ENCODE measurements at places on chromosomes 7 and 10. TPM values are rescaled to one million over a fixed set of nuclear protein-coding genes. Genes with fewer than 3 reads are reported as not detected.

DNA sequence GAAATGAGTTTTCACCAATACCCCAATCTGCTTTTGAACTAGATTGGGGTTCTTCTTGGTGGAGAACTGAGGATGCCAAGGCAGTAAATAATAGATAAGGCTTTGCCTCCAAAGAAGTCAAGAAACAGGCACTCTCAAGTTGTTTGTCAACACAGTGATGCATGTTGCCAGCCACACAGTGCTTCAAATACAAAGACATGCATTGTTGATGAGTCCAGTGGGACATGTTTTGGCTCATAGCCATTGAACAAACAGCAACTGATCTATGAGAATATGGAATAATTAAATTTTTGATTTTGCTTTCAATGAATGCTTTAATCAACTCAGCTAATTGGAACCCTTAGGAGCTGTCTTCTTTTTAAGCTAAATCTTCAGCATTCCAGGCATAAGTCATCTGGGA is 346.4 kb downstream of the THSD7A start:
- H3K4me3 ChIP-seq, result no peak overlapping the region
- no peak overlapping the region for H3K27ac ChIP-seq
- no peaks in the 10 kb centered on the region for H3K36me3 ChIP-seq
- no peaks in the 10 kb centered on the region for H3K4me1 ChIP-seq
- H3K27me3 ChIP-seq, result no peaks in the 10 kb centered on the region

DNA sequence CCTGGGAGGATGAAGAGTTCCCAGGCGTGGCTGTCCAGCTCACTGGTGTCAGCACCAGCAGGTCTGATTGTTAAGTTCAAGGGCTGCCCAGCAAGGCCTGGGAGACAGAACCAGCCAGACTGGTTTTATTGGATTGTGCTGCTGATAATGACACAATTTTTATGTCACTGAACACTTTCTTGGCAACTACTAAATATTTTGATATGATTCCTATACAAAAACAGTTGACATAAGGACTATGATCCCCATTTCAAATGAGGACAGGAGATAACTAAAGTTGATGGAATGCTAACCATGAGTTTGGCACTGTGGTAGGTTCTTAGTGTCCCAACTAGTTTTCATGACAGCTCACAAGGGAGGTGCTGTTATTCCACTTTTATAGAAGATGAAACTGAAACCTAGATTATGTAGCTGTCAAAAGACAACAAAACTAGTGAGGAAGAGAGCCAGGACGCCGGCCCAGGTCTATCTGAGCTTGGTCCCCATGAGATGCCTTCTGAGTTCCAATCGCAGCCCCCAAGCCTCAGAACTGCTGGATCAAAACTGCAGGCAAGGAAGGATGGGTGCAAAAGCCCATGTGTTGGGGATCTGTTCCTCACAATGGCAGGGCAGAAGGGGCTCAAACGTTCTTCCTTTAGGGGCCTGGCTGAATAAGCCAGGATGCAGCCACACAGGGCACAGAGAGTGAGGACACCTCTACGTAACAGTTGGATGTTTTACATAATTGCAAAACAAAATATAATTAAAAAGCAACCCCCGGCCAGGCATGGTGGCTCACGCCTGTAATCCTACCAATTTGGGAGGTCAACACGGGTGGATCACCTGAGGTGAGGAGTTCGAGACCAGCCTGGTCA is 52.8 kb downstream of the COBL start:
- H3K36me3 ChIP-seq, result no peaks in the 10 kb centered on the region
- no peak overlapping the region for H3K27ac ChIP-seq
- H3K4me1 ChIP-seq, result no peaks in the 10 kb centered on the region
- DNase-seq, result no peak

- H3K4me3 ChIP-seq, result no peak overlapping the region
- H3K4me1 ChIP-seq, result peaks cover 16% of the 10 kb centered on the region
- H3K36me3 ChIP-seq, result no peaks in the 10 kb centered on the region
- no peak for DNase-seq
- peak overlapping the region; percentile 83 for H3K27ac ChIP-seq
- no peaks in the 10 kb centered on the region for H3K27me3 ChIP-seq
Observed at GRCh38 chr7:603152-603951, 83.7 kb upstream of the PDGFA start.

- peaks cover 14% of the 10 kb centered on the region for H3K27me3 ChIP-seq
- H3K36me3 ChIP-seq, result no peaks in the 10 kb centered on the region
- H3K4me3 ChIP-seq, result no peak overlapping the region
- DNase-seq, result peak; percentile 36
- H3K27ac ChIP-seq, result no peak overlapping the region
Observed at GRCh38 chr7:149735181-149735602, 38.2 kb downstream of the ZNF467 start.

DNA sequence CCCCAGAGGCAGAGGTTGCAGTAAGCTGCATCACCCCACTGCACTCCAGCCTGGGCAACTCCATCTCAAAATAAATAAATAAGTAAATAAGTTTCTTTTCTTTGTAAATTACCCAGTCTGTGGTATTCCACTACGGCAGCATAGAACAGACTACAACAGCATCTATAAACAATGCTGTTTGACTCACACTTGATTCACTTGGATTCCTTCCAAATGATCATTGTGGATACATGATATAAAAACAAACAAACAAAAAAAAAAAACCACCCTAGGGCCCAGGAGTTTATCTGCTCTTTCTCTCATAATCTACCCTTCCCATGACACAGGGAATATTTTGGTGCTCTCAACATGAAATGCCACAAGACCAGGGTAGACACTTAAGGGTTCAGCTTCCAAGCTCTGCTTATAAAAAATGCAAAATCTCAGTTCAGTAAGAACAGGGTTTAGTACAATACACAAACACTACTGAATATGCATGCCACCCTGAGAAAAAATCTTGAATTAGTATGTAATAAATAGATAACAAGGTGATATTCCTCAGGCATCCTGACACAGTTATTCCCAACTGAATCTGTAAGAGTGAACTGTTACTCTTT is 200.9 kb downstream of the FAM107B start:
- DNase-seq, result no peak
- H3K27me3 ChIP-seq, result no peaks in the 10 kb centered on the region
- no peaks in the 10 kb centered on the region for H3K36me3 ChIP-seq
- no peak overlapping the region for H3K27ac ChIP-seq
- peaks cover 22% of the 10 kb centered on the region for H3K4me1 ChIP-seq
- H3K4me3 ChIP-seq, result no peak overlapping the region

- peaks cover 18% of the 10 kb centered on the region for H3K4me1 ChIP-seq
- H3K27me3 ChIP-seq, result no peaks in the 10 kb centered on the region
- no peak overlapping the region for H3K4me3 ChIP-seq
- H3K27ac ChIP-seq, result no peak overlapping the region
Observed at GRCh38 chr7:151700586-151701165, 176.2 kb downstream of the PRKAG2 start.

- H3K27me3 ChIP-seq, result no peaks in the 10 kb centered on the region
- no peak overlapping the region for H3K27ac ChIP-seq
- H3K4me3 ChIP-seq, result no peak overlapping the region
- H3K4me1 ChIP-seq, result peaks cover 13% of the 10 kb centered on the region
- H3K36me3 ChIP-seq, result no peaks in the 10 kb centered on the region
Observed at GRCh38 chr10:31353574-31353973, 34.6 kb downstream of the ZEB1 start.

- no peaks in the 10 kb centered on the region for H3K36me3 ChIP-seq
- H3K4me3 ChIP-seq, result no peak overlapping the region
- no peak overlapping the region for H3K27ac ChIP-seq
- no peak for DNase-seq
- H3K27me3 ChIP-seq, result no peaks in the 10 kb centered on the region
- no peaks in the 10 kb centered on the region for H3K4me1 ChIP-seq
Observed at GRCh38 chr10:118522791-118523498, 72.5 kb downstream of the PRLHR start.

- no peak overlapping the region for H3K4me3 ChIP-seq
- peaks cover 10% of the 10 kb centered on the region for H3K4me1 ChIP-seq
- DNase-seq, result no peak
- H3K27me3 ChIP-seq, result no peaks in the 10 kb centered on the region
- no peak overlapping the region for H3K27ac ChIP-seq
Observed at GRCh38 chr7:1079546-1079945, 8.4 kb upstream of the GPER1 start.

DNA sequence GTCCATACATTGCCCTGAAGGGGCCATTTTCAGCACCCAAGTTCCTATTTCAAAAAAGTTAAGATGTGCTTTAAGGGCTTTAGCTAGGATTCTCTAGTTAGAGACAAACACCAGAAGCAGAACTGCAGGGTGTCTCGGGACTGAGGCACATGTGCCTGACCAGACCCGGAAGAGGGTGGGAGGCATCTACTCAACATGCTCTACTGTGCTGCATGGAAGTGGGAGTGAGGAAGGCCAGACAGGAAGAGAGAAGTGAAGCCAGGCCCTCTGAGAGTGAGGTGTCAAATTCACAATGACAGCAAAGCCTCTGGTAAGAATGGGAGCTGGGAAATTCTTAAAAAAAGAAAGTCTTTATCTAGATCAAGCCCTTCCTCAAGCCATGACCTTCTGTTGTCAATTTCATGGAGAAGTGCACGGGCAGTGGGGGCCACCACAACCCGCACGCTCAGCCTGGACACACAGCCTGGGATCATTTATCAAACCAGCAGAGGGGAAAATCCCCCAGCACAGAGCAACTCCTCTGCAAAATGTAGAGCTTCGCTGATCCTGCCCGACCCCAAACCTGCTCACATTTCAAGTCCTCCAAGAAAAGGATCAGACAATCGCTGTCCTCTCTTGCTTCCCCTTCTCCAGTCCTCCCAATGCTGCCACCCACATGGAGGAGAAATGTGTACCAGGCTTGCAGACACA is 38.7 kb downstream of the PLXNA4 start:
- no peak for DNase-seq
- no peaks in the 10 kb centered on the region for H3K36me3 ChIP-seq
- H3K4me3 ChIP-seq, result no peak overlapping the region
- no peaks in the 10 kb centered on the region for H3K27me3 ChIP-seq

DNA sequence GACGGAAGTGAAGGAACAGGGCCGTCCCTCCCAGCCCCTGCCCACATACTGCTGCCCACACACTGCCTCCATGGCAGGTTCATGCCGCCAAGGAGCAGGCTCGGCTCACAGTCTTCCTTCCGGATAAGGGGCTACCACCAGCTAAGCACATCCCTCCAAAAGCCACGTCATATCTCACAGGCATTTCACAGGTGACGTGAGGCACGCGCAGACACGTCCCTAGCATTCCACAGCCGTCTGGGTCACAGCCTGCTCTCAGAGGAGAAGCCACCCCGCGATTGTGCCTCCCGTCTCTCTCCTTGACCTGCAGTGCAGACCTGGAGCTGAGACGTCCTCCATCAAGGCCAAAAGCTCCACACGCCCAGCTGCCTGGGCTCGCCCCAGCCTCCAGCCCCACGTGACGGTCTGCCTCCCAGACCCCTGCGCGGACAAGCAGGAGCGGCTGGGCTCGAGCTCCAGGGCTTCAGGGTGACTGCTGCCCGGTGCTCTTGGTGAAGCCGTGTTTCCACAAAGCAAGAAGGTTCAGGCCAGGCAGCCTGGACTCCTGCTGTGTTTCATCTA is 114.0 kb downstream of the MAD1L1 start:
- H3K27ac ChIP-seq, result no peak overlapping the region
- no peak for DNase-seq
- H3K4me1 ChIP-seq, result peaks cover 26% of the 10 kb centered on the region
- H3K27me3 ChIP-seq, result no peaks in the 10 kb centered on the region
- H3K4me3 ChIP-seq, result no peak overlapping the region
- no peaks in the 10 kb centered on the region for H3K36me3 ChIP-seq

DNA sequence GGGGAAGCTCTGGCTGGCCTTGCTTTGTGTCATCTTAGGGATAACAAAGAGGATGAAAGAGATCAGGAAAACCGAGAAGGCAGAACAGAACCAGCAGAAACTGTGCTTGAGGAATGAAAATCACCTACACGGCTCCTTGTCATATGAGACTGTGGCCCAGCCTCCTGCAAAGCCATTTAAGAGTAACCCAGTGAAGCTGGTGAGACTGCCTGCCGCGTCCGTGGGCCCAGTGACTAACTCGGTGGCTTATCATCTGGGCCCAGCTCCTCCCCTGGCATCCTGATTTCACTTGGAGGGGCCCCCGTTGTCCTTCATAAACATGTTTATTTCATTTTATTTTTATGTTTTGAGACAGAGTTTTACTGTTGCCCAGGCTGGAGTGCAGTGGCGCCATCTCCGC is 30.7 kb downstream of the HTRA1 start:
- no peaks in the 10 kb centered on the region for H3K27me3 ChIP-seq
- peaks cover 66% of the 10 kb centered on the region for H3K4me1 ChIP-seq
- no peak overlapping the region for H3K4me3 ChIP-seq

CHAT gene
- total RNA-seq, result not detected

RBM20 gene
- total RNA-seq, result not detected

TMEM184A gene
- total RNA-seq, result under 0.01 TPM

OGDHL gene
- under 0.01 TPM for total RNA-seq

CHST3 gene
- total RNA-seq, result 43.1 TPM

DPP6 gene
- not detected for total RNA-seq
